ENCODE measurements at places on chromosomes 12 and 14. TPM values are rescaled to one million over a fixed set of nuclear protein-coding genes. Genes with fewer than 3 reads are reported as not detected.

The CCDC38 gene
- not detected for polyA plus RNA-seq

DNA sequence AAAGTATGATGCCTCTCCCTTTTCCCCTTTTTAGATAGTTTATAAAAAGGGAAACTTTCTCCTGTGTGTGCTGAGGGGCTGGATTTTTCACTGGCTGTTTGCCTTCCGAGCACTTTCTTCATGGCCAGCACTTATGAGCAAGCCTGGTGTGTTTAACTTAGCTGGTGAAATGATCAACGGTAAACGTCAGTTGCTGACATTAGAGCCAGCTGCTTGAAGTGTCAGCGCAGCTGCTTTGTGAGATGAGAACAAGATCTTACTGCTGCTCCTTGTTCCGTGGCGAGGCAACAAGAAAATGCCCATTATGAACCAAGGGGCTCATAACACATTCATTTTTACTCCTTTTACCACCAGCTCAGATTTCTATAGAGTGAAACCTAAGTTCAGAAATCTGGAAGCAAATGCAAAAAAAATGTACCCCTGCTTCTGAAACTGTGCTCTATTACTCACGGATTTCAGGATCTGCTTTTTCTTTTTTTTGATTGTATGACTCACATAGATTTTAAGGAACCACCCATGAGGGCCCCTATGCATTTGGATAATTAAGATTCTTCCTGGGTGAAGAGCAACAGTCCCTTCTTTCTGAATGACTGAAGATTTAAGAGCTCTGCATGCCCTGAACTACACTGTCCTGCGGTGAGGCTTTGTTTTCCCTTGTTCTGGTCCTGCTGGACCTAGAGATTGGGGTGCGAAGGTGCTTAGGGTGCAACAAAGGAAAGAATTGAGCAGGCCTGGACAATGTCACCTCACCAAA lies 74.3 kb upstream of the CPM start:
- no peak for DNase-seq

DNA sequence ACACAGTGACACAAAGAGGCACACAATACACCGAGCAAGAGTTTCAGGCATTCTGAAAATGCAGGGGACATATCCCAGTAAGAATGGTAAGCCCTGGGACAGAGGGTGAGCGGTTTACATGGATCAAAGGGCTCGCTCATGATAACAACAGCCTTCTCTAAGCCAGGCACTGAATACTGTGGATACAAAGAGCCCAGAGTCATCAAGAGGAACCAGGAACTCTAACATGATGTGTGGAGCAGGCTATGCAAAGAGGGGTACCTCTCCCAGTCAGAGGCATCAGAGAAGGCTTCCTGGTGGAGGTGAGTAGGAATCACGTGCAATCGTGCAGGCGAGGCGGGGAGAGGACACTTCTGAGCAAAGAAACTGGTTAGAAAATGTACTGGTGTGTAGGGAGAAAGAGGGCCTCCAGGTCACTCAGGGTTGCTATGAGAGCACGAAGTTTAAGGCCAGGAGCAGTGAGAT lies 76.9 kb upstream of the EEA1 start:
- no peak for DNase-seq

The RASAL1 gene
- polyA plus RNA-seq, result 2.1 TPM

DNA sequence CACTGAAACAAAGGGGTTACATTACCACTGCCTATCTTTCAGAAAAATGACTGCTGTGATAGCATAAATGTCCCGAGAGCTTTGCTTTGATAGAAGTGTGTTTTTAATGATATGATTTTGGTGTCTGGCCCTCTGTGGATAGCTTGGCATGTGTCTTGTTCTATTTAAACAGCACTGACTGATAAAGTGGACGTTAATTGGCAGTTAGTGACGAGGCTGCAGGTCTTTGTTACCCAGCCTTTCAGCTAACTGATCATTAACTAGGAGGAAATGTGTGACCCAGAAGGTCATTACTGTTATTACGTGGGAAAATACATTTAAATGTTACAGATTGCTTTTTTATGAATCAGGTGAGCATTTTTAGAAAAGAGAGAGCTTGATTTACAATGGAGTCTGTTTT lies 428.3 kb downstream of the DIO2 start:
- DNase-seq, result no peak

The VDR gene
- polyA plus RNA-seq, result 0.11 TPM

The PLCZ1 gene
- polyA plus RNA-seq, result not detected

The LAG3 gene
- 0.69 TPM for polyA plus RNA-seq
